K562 (cell line): ENCODE measurements at places on chromosomes 11 and 22. TPM values are rescaled to one million over a fixed set of nuclear protein-coding genes. Genes with fewer than 3 reads are reported as not detected.

- H3K27me3 ChIP-seq, result no peaks in the 10 kb centered on the region
- DNase-seq, result no peak
These were observed 301.8 kb upstream of the RAG2 start for GRCh38 chr11:36899800-36900199.

GRCh38 chr11:22392561-22392960 lies 54.4 kb downstream of the SLC17A6 start:
- no peak for DNase-seq
- no peaks in the 10 kb centered on the region for H3K4me1 ChIP-seq
- H3K27ac ChIP-seq, result no peak overlapping the region
- no peak overlapping the region for H3K4me3 ChIP-seq
- no peaks in the 10 kb centered on the region for H3K27me3 ChIP-seq
- no peaks in the 10 kb centered on the region for H3K36me3 ChIP-seq

- no peaks in the 10 kb centered on the region for H3K27me3 ChIP-seq
- peaks cover 52% of the 10 kb centered on the region for H3K4me1 ChIP-seq
- no peaks in the 10 kb centered on the region for H3K36me3 ChIP-seq
- no peak for DNase-seq
- no peak overlapping the region for H3K27ac ChIP-seq
- H3K4me3 ChIP-seq, result no peak overlapping the region
These were observed 35.5 kb upstream of the MOB2 start for GRCh38 chr11:1522081-1522424.

DNA sequence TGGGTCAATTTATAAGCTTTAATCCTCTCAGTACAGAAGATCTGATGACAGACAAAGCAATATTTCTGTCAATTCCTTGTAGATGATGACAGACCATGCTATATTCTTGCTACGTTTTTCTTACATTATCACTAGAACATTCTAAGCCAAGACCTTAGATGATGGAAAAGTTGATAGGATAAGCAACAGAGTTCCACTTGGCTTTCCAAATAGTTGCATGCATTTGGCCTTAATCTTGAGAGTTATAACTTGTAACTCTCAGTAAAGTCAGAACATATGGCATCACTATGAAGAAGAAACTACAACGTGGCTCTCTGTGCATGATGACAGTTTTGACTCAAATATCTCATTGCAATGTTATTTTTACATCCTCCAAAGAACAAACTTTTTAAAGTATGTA lies 544.3 kb upstream of the LRRC4C start:
- no peak for DNase-seq
- H3K27me3 ChIP-seq, result no peaks in the 10 kb centered on the region
- no peak overlapping the region for H3K4me3 ChIP-seq
- no peak overlapping the region for H3K27ac ChIP-seq
- no peaks in the 10 kb centered on the region for H3K4me1 ChIP-seq

DNA sequence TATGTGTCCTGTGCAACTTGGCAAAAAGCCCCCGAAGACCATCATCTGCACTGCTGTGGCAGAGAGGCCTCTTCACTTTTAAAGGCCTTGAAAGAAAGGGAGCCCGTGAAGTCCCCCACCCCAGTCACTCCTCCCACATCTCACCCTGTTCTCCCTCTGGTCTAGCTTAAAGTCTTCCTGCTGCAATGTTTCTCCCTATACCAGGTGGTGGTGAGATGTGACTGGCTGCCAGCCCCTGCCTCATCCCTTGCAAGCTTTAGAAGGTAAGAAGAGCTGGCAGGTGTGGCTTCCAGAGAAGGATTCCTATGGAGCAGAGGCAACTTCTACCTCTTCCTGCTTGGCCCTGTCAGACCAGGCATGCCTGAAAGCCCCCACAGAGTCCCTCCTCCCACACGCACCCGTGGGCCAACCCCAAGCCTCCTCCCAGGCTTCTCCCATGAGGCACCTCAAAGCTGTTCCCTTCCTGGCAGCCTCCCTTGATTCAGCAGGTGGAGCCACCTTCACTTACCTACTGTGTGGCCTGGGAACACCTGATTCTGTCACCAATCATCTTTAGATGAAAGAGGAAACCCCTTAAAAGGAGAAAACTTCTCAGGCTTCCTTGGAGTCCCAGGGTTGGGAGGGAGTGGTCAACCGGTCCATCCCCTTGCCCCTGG lies 4.0 kb upstream of the TRIM29 start:
- DNase-seq, result no peak
- no peaks in the 10 kb centered on the region for H3K36me3 ChIP-seq
- no peaks in the 10 kb centered on the region for H3K4me1 ChIP-seq
- no peak overlapping the region for H3K27ac ChIP-seq

DNA sequence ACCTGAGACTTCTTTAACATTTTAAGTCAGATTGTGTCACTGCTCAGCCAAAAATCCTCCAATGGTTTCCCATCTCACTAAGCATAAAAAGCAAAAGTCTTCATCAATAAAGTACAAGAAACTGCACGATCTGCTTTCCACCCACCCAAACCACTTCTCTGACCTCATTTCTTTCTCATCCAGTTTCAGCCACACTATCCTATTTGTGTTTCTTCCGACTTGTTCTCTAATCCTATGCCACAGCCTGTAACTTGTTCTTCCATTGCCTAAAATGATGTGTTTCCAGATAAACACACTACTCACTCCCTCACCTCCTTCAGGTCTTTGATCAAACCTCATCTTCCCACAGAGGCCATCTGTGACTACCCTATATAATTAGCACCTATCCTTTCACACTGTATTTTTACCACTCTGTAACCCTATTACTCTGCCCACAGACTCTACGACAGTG lies 28.4 kb downstream of the ARHGAP32 start:
- no peaks in the 10 kb centered on the region for H3K36me3 ChIP-seq
- H3K4me3 ChIP-seq, result no peak overlapping the region
- H3K27me3 ChIP-seq, result no peaks in the 10 kb centered on the region
- H3K27ac ChIP-seq, result no peak overlapping the region
- no peaks in the 10 kb centered on the region for H3K4me1 ChIP-seq

DNA sequence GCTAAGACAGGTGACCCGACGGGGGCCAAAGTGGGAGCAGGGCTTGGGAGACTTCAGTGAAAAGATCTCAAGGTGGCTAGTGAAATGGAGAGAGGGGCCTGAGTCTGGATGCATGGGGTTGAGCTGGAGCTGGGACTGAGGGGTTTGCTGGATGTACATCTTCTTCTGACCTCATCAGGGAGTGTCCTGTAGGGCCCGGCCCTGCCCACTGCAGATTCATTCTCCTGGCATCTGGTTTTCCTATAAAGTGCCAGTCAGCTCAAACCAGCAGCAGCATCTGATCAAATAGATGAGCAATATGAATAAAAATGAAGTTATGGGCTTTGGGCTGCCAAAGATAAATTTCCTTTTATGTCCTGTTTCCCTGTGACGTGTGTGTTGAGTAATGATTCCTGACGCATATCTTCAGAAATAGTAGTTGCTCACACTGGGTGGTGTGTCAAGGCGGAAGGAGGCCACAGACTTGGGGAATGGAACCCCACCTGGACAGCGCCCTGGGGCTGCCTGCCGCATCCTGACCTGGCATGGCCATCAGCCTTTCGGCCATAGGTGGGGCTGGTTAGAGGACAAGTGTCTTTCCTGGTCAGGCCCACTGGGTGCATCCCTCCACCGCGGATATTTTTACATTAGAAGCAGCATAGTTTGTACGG lies 135.4 kb downstream of the OSBP2 start:
- no peaks in the 10 kb centered on the region for H3K36me3 ChIP-seq
- H3K27me3 ChIP-seq, result no peaks in the 10 kb centered on the region; the same call in 2 of the 3 replicates
- DNase-seq, result no peak

GRCh38 chr11:87127101-87127500 lies 89.4 kb downstream of the TMEM135 start:
- no peak overlapping the region for H3K4me3 ChIP-seq
- H3K27me3 ChIP-seq, result no peaks in the 10 kb centered on the region
- no peak overlapping the region for H3K27ac ChIP-seq
- no peak for DNase-seq
- no peaks in the 10 kb centered on the region for H3K4me1 ChIP-seq
- no peaks in the 10 kb centered on the region for H3K36me3 ChIP-seq

Gene ALX4
- total RNA-seq, result 1.1 and 1.2 TPM in 2 replicates

Gene F2
- 0.16 and 0.22 TPM in 2 replicates for total RNA-seq

Gene FANCF
- 10.3 and 11.0 TPM in 2 replicates for total RNA-seq
